ENCODE measurements at places on chromosomes 2 and 18.

- DNase-seq, result no peak
Measured at GRCh38 chr2:204470178-204470620, 75.1 kb upstream of the PARD3B start.

DNA sequence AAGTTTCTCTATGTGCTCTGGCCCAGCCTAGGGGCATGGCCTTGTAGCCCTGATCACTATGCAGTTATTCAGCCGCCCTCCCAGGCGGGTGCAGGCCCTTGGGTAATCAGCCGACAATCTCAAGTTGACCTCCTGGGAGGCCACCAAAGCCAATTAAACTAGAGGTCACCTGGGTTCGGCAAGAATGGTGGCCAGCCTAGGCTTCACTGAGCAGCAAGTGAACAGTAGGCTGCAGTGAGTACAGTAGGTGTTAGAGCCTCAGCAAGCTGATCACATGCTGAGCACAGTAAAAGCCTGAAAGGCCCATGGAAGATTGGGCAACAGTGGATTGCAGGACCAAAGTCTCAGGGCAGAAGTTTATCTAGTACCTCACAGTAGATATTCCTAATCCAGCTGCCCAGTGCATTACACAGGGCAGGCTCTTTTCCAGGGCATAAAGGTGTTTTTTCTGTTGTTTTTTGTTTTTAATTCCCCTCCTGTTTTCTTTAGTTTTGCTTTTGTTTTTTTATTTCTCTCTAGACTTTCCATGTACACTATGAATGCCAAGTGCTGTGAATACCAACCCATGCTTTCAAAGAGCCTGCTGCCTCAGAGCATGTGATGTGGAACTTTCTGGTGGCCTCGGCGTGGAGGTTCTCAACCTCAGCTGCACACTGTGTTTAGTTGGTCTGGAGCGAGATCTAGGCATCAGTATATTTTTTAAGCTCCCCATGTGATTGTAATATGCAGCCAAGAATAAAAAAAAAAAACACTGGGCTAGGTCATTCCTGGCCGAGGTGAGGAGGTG, 55.9 kb upstream of the ATL2 start:
- no peak for DNase-seq

- DNase-seq, result no peak
Measured at GRCh38 chr18:44817831-44818473, 137.3 kb downstream of the SETBP1 start.

- DNase-seq, result no peak
Measured at GRCh38 chr2:113895301-113895700, 5.4 kb downstream of the ACTR3 start.

- DNase-seq, result peak; percentile 35
Measured at GRCh38 chr2:30503007-30503694, 56.1 kb downstream of the LCLAT1 start.

DNA sequence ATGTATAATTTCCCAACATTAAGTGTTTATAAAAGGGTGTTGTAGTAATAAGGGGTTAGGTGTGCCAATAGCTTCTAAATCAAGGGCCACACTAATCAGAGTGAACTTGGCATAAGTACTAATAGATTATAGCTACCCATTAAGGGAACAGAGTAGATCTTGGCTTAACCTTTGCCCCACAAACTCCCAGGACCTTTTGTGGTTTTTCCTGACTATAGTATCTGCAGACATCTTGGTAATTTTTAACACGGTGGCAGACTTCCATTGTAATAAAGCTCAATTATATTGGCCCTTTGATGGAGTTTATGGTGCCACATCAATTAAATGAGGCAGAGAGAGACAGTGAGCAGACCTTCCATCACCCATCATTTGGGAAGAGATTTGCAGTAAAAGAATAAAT, 358.5 kb upstream of the HNRNPA3 start:
- no peak for DNase-seq

Measured in KG1 (cell line).